ENCODE measurements at places on chromosomes 6 and 20.

DNA sequence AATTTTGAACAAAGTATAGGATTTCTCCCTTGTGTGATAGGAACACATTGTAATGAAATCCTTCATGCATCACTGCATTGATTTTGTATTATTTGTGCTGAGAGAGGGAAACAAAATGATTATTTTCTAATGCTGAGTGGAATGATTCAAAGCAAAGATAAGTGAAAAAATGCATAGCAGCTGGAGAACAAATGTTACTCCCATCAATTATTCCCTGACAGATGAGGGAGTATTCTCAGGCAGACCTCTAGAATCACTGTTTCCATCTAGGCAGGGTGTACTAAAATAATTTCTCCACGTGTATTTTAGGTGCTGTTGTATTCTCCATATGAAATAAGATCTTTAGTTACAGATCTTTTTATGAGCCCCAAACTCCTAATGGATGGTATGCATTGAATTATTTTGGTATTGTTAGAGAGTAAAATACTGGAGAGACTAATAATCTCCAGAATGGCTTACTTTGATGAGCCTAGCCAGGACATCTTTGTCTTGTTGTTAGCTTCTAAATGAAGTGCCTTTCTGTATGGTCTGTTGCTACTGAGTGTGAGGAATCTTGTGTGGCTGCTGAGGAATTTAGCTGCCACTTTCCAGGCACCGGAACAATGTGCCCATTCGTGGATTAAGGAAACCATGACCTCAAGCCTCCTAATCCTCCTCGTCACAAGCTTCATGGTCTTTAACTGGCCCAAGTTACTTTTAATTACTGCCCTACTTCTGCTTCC, 39.6 kb downstream of the RNF217 start:
- no peak for DNase-seq
- no peaks in the 10 kb centered on the region for H3K36me3 ChIP-seq
- no peak overlapping the region for H3K4me3 ChIP-seq
- no peaks in the 10 kb centered on the region for H3K4me1 ChIP-seq

GRCh38 chr6:32641122-32641521, 3.9 kb downstream of the HLA-DQA1 start:
- no peak for DNase-seq
- H3K4me3 ChIP-seq = no peak overlapping the region
- H3K27me3 ChIP-seq = no peaks in the 10 kb centered on the region
- H3K4me1 ChIP-seq = no peaks in the 10 kb centered on the region
- H3K36me3 ChIP-seq = no peaks in the 10 kb centered on the region

DNA sequence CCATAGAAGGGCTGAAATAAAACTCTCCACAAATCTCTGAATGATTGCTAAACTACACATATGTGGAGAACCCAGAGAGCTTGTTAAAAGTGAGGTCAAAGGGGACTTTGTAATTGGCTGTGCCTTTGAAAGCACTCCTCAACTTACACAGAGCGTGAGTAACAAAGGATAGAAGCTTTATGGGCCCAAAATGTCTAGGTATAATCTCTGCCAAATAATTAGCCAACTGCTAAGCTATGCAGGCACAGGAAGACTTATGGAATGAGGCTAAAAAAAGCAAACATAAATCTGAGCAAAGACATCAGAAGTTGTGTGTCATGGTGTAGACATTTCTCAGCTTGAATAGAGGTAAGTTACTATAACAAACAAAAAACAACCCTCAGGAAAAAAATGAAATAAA, 23.3 kb upstream of the UST start:
- no peak overlapping the region for H3K4me3 ChIP-seq
- no peak for DNase-seq
- no peaks in the 10 kb centered on the region for H3K4me1 ChIP-seq
- no peak overlapping the region for H3K27ac ChIP-seq
- H3K27me3 ChIP-seq = no peaks in the 10 kb centered on the region
- H3K36me3 ChIP-seq = no peaks in the 10 kb centered on the region

- no peaks in the 10 kb centered on the region for H3K4me1 ChIP-seq
- no peak overlapping the region for H3K27ac ChIP-seq
These were observed 38.6 kb downstream of the GHRH start for GRCh38 chr20:37223053-37223452.

DNA sequence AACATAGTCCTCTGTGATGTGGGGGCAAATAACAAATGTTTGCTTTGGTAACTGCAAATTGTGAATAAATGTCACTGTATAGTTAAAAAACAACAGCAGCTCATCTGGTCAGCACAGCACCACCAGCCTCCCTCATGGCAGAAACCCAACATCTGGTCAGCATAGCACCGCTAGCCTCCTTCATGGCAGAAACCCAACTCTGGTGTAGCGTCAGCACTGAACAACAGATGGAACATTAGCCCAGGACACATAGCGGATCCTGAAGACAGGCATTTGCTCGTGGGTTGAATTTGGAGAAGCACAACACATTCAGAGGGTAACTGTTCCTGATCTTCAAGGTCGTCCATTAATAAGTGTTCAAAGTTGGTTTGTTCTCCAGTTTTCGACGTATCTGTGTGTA, 265.9 kb downstream of the DLL1 start:
- no peaks in the 10 kb centered on the region for H3K27me3 ChIP-seq
- peaks cover 7% of the 10 kb centered on the region for H3K4me1 ChIP-seq
- H3K4me3 ChIP-seq = no peak overlapping the region

Data from T-cell (primary cell).